ENCODE measurements at places on chromosomes 3 and 15.

DNA sequence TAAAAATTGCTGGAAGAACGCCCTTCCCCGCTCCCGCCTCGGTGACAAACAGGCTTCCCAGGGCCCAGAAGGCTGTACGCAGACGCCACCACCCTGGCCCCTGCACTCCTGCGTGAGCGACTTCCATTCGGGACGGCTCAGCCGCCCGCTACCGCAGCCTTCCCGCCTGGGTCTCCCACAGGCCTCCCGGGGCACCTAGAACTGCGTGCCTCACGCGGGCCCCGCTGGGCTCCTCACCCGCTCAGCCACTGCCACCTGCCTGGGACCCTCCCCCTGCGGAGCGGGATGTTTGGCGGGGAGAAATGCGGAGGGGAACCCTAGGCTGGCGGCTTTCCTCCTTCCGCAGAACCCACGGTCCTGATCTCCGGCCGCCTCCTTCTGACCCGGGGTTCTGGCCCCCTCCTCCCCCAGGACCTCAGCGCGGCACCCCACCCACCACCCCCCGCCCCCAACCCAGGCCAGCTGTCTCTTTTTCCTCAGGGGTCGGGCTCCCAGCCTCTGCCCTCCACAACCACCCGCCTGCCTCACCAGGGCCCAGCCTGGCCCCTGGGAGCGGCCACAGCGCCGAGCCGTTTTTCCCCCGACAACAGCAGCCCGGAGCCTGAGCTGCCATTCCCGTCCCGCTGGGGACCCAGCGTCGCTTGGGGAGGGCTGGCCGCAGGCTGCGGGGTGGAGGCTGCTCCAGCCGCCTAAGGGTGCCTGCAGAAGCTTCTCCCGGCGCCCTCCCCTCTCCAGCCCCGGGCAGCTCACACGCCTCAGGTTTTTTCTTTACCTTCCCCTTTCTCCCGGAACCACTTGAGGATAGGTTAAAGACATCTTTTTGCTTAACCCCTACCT lies 27.6 kb upstream of the RAB7A start:
- DNase-seq, result no peak

GRCh38 chr3:139123377-139124095 lies 78.8 kb upstream of the PRR23C start:
- no peak for DNase-seq

DNA sequence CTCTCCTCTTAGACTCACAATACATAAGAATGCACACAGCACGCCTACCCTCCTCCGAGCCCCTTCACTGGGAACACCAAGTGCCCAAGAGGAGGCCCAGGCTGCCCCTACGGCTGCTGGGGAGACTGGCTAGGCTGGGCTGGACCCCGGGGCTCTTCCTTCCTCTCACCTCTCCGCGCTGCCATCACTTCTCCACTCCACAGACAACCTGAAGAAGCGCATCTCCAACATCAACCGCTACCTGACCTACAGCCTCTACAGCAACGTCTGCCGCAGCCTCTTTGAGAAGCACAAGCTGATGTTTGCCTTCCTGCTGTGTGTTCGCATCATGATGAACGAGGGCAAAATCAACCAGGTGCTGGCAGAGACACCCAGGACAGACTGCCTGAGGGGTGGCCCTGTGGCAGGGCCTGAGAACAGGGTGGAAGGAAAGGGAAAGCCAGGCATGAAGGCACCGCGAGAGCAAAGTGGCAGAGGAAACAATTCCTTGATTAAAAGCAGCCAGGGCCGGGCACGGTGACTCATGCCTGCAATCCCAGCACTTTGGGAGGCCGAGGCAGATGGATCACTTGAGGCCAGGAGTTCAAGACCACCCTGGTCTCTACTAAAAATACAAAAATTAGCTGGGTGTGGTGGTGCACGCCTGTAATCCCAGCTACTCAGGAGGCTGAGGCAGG lies 51.6 kb downstream of the SEMA3G start:
- no peak for DNase-seq

DNA sequence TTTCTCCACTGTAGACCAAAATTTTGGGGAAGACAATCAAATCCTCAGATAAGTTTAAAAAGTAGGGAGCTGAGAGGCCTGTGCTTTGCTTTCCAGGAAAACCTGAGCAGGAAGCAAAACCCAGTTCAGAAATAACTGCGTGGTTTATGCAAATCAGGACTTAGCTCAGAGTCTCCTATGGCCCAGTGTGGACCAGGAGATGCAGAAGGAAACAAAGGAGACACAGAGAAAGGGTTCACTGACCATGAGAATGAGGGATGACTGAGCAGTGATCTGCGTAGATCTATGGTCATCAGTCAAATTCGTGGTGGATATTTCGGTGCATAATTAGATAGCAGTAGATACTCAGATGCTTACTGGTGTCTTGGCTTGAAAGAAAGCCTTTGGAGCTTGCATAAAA lies 196.6 kb downstream of the TPRG1 start:
- DNase-seq, result no peak

GRCh38 chr15:77030928-77031375 lies 36.0 kb downstream of the PSTPIP1 start:
- DNase-seq, result no peak

All from esophagus squamous epithelium (tissue), 5 donors.